ENCODE measurements at places on chromosomes 3 and 15.

DNA sequence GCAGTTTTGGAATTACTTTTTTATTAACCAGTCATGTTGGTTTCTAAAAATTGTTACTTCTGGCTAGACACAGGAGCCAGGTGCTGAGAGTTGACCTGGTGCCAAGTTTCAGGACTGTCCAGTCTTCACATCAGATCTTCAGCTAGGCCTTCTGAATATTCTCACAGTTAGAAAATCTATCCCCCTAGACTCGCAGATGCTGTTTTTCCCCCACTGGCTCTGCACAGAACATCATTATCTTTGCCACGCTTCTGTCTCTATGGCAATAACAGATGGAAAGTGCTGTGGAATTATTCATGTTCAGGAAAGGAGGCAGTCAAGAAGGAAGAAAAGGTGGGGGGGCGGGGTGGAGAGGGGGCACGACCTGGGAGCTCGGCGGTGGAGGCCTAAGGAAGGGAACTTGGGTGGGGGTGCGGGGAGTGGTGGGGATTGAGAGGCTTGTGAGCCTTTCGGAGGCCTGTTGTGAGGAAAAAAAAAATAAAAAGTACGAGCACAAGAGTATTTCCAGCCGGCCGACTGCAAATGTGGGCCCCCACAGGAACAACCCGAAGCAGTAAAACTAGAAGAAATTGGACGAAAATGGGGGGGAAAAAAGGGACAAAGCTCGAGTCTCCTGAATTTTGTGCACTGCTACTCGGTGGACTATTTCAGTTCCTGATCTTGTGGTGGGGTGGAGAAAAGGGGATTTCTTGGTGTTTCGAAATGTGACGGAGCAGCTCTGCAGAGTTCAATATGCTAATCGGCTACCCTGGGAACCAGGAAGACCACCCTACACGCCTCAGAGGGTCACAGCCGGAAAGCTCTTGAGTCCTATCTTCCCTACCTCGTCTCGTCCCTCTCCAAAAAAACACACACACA lies 1.5 kb upstream of the SKIL start:
- DNase-seq, result no peak

GRCh38 chr15:43299884-43300283 lies 30.5 kb downstream of the LCMT2 start:
- DNase-seq, result no peak

DNA sequence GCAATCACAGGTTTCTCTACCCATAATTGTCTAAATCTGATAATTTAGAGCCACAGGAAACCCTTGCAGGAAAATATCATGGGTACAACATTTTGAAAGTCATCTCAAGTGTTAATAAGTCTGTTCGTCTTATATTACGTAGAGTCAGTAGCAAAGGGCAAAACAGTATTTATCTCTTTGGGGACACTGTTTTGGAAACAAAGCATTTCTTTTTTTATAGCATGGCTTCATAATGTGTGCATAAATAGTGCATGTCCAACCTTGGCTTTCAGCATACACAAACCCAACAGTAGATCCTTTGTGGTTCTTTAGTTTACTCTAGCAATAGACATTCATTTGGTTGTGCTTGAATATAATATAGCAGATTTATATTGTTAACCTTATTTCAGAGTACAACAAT lies 24.0 kb downstream of the ST3GAL6 start:
- no peak for DNase-seq

DNA sequence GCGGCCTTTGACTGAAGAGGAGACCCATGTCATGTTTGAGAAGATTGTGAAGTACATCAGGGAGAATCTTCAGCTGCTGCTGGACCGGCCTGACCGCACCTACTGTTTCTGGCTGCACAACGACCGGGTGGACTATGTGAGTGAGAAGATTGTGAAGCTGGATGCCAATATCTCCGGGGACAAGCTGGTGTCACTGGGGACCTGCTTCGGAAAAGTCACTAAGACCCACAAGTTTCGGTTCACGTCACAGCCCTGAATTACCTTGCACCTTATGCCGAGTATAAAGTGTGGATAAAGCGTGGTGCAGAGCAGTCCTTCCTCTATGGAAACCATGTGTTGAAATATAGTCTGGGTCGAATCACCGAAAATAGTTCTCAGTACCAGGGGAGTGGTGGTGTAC lies 16.0 kb upstream of the DNAJC13 start:
- DNase-seq, result no peak

DNA sequence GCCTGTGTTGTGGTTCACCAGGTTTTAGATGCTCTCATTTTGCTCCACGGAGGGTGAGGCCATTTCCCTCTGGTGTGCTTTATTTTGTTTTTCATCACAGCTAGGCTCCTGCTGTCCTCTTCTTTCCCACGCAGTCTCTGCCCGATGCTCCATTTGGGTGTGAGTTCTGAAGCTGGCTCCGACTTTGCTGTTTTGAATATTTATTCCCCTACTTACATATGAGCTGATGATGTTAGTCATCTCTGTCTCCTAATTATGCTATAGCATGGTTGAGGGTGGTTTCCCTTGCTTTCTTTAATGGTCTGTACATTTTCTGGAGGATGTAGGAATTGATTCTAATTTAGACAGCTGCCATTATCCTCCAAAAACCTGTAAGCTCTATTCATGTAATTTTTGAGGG lies 168.1 kb upstream of the MYRIP start:
- DNase-seq, result no peak

GRCh38 chr3:52345521-52346109 lies 29.5 kb downstream of the DNAH1 start:
- peak; percentile 52 for DNase-seq

Measured in AG08396 (cell line).